Fibroblast of upper back skin (primary cell): ENCODE measurements at places on chromosomes 4 and X.
A peak's percentile ranks its signal among the peaks of the same experiment; 100 is the strongest.

- DNase-seq = peak; percentile 23
Observed at GRCh38 chrX:123964156-123964834, 2.8 kb downstream of the STAG2 start.

DNA sequence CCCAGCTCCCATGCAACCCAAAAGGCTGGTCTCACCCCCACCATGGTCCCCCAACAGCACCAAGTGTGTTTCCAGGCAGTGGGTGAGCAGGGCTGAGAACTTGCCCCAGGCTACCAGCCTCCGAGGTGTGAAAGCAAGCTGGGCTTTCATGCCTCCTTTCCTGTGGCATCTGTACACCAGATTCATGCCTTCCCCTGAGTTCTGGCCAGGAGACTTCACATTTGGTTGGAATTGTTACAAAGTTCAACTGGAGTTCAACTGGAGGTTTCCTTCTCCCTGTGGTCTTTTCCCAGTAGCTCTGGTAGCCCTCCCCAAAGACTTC, 77.6 kb upstream of the RAB40AL start:
- no peak for DNase-seq

DNA sequence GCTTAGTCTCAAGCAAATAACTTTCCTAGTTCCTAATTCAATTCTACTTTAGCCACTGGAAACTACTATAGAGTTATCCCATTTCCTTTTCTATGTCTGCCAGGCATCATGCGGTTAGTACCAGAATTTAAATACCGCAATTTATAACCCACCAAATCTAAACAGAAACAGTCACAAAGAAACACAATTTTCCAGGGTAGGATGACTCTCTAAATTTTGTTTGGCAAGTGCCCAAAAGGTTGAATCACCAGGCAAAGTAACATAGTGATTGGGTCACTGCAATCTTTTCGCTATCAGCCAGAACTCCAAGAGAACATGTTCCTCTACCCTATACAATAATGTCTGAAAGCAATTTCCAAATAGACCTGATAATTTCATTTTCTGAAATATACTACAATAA, 240.2 kb upstream of the GRIA3 start:
- peak; percentile 17 for DNase-seq

DNA sequence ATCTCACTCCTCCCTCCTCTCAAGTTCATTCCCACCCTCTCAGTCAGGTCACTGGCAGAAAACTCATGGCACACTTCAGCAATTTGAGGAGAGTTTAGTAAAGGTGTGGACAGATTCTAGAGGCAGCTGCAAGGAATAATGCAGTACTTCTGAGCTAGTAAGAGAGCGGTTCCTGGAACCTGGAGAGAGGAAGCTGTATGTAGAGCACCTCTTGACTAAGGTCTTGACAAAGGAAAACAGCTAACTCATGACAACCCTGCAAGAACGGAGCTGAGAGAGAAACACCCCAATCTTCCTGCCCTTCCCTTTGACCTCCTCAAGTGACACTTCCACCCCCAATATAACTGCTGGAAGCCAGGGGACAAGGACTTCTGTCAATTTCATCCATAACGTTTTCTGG, 9.6 kb upstream of the KLHL8 start:
- DNase-seq = no peak

- DNase-seq = peak; percentile 45
Observed at GRCh38 chr4:19213388-19213787, 1038.3 kb upstream of the SLIT2 start.

DNA sequence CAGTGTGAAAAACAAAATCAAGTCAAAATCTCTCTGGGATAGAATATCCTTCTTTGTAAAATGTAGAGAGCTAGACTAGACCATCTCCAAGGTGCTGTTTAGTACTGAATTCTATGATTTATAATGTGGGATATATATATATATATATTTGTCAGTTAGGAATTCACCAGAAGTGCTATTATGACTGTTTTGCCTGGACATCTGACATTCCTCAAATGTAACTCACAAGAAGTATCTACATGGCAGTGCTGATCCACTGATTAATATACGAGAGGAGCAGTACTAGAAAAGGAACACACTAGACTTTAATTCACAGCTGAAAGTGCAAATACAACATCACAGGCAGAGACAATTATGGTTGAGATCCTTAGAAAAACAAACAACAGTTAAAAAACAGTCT, 208.9 kb downstream of the GBA3 start:
- peak; percentile 69 for DNase-seq

DNA sequence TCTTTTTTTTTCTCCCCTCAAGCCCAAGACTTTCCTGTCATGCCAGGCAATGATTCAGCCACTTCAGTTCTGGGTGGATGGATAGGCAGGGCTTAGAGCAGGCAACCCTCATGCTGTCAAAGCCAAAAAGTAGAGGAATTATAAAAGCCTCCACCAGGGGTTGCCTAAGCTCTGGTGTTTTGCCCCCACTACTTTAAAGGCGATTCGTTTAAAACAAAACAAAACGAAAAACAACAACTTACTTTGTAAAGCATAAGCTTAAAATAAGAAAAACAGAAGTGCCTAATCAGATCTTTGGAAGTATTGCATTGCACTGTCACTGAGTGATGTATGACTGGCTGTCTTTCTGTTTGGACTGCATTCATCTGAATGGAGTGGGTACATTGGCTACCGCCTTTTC, 5.3 kb upstream of the IDS start:
- DNase-seq = no peak

DNA sequence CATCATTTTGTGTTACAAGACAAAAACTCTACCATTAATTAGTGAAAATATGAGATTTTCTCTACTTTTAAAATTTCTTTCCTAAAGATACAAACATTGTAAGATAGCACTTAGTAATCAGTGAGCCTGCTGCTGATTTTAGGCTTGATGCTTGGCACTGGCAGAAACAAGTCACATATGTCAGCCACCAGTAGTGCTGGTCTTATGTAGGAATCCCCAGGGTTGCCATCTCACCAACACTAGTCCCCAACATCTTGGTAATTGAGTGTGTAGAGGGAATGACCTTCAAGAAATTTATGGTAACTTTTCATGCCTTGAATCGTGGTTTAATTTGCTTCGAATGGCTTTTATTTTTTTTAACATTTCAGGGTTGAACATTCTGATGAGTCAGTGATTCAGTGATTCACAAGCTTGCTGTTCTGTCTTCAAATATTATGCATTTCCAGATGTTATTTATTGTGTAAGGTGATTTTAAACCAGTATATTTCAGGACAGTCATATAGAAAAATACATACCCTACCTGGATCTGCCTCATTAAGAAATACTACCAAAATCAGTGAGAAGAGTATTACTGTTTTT, 11.9 kb downstream of the EXOC1 start:
- peak; percentile 73 for DNase-seq

DNA sequence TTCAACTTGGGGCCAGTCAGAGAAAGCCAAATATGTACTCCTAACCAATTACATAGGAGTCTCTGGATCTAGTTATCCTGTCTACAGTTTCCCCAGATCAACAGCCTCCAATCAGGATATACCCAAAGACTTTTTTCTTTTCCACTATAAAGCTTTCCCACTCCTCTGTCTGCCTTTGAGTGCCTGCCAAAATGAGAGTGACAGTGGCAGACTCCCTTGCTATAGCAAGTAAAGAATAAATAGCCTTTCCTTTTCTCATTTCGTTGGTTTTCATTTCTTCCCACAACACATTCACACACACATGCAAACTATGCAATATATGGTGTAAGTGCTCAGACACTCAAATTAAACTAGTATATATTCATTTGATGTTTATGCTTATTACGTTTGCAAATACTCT, 302.4 kb upstream of the TACR3 start:
- DNase-seq = no peak

DNA sequence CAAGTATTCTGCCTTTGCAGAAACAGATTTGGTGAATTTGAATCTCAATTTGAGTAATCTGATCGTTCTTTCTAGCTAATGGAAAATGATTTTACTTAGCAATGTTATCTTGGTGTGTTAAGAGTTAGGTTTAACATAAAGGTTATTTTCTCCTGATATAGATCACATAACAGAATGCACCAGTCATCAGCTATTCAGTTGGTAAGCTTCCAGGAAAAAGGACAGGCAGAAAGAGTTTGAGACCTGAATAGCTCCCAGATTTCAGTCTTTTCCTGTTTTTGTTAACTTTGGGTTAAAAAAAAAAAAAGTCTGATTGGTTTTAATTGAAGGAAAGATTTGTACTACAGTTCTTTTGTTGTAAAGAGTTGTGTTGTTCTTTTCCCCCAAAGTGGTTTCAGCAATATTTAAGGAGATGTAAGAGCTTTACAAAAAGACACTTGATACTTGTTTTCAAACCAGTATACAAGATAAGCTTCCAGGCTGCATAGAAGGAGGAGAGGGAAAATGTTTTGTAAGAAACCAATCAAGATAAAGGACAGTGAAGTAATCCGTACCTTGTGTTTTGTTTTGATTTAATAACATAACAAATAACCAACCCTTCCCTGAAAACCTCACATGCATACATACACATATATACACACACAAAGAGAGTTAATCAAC, 15.3 kb downstream of the PLP1 start:
- peak; percentile 57 for DNase-seq

- DNase-seq = no peak
Observed at GRCh38 chr4:33323393-33323792, 2603.2 kb downstream of the PCDH7 start.

- DNase-seq = peak; percentile 3
Observed at GRCh38 chr4:56372774-56373173, 14.5 kb downstream of the AASDH start.

DNA sequence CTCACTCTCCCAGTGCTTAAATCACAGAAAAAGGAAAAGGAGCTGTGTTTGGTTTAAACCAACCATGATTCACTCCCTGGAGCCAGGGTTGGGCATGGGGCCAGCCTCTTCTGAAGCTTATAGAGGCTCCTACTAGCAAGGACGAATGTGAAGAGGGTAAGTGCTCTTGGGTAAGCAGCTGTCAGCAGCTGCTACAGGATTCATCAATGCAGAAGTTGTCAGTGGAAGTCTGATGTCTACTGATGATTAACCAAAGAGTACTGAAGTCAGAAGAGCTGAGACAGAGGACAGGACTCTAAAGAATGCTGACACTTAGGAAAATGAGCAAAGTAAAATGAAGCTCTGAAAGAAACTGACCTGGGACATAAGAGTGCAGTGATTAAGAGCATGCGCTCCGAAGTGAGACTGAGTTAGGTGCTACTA, 32.7 kb upstream of the JADE1 start:
- peak; percentile 100 for DNase-seq

- no peak for DNase-seq
Observed at GRCh38 chrX:73562458-73562857, 539 bp upstream of the CHIC1 start.

DNA sequence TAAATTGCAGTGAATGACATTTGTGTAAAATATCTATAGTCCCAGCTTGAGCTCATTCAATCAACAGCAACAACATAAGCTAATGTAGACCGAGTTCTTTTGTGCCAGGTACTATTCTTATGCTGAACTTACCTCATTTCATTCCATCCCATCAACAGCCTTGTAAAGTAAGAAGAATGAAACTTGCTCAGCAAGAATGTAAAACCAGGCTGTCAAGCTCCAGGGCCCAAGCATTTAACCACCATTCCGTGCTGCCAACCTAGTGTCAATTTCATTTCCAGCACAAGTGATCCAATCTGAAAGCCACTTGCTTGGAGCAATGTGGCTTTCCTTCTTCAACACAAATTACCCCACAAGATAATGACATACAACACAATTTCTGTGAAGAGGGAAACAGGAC, 36.6 kb downstream of the RASSF6 start:
- no peak for DNase-seq

GRCh38 chr4:92101737-92102172, 202.0 kb upstream of the GRID2 start:
- peak; percentile 61 for DNase-seq

DNA sequence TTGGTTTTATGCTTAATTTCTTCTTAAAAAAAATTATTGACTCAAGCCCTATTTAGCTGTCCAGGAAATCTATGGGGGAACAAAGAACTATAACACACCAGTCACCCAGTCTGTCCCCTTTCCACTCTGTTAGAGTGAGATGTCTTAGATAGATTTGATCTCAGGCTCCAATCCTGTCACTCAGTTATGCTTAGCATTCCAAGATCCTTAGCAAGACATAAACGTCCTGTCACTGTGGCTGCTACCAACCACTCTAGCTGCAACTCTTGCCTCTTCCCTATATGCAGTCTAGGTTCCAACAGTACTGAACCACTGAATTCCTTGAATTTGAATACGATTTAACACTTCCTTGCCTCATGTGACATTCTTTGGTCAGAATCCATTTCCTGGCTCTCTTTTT, 241.9 kb upstream of the NWD2 start:
- no peak for DNase-seq
